ENCODE measurements at places on chromosomes 7 and 10. TPM values are rescaled to one million over a fixed set of nuclear protein-coding genes. Genes with fewer than 3 reads are reported as not detected.

The ABCB1 gene
- total RNA-seq, result 22.9 TPM

The TMEM196 gene
- not detected for total RNA-seq

DNA sequence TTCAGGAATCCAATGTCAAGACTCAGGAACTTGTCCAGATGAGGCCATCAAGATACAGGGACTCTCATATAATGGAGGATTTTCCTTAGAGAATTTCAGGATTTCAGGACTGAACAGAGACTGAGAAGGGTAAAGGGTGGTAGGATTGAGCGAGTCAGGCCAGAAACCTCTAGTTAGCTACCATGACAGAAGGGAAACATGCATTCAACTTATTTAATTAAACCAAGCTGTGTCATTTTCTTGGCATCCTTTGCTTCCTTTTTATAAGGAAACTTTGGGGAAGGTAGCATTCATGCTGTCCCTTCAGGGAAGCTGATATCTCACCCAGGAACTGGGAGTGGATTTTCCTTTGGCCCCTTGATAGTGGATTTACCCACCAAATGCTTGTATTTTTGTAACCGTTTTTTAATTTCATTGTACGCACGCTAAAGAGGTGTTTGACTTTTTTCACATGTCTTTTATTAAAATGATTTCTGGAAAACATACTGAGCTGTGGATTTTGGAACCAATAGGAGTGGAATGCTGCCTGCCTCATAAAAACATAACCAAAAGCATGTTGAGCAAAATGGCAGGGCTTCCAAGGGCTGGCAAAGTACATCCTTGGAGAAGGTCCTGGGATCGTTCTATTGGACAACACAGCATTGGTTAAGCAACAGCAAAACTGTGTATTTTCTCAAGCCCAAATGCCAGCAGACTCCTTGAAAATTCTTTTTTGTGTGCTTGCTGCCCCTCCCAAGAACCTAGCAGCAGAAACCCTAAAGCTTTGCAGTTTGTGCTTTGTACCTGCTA, 104.5 kb downstream of the CXCL12 start:
- no peak for DNase-seq

GRCh38 chr7:101015626-101016025, 4.3 kb upstream of the MUC17 start:
- no peak for DNase-seq

- no peak for DNase-seq
Observed at GRCh38 chr10:109019001-109019424, 904.3 kb downstream of the XPNPEP1 start.

DNA sequence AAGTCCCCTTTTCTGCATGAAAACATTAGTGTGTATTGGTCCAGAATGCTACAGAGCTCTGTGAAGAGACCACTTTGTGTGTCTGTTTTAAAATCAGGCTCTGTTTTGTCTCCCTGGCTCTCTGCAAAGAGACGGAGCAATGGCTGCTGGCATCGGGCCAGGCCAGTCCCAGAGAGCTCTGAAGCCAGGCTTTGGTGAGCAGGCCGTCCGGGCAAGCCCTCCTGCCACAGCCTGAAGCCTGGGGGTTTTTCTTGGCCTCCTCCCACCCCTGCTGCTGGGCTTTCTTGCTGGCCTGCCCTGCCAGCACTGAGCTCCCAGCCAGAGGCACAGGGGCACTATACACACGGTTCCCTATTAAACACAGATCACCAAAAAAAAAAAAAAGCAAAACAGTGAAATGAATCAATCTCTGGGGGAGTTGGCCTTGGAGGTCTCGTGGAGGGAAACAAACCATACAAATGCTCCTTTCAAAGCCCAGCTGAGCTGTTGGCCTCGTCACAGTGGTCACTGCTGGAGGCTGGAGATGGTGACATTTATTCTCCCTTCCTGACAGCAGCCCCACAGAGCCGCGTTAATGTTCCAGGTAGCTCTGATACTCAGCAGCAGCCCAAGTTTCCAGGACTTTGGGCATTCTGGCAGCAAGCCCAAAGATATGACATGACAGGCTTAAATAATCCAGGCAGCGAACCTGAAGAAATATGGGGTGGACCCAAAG, 237.2 kb downstream of the TCF7L2 start:
- no peak for DNase-seq

DNA sequence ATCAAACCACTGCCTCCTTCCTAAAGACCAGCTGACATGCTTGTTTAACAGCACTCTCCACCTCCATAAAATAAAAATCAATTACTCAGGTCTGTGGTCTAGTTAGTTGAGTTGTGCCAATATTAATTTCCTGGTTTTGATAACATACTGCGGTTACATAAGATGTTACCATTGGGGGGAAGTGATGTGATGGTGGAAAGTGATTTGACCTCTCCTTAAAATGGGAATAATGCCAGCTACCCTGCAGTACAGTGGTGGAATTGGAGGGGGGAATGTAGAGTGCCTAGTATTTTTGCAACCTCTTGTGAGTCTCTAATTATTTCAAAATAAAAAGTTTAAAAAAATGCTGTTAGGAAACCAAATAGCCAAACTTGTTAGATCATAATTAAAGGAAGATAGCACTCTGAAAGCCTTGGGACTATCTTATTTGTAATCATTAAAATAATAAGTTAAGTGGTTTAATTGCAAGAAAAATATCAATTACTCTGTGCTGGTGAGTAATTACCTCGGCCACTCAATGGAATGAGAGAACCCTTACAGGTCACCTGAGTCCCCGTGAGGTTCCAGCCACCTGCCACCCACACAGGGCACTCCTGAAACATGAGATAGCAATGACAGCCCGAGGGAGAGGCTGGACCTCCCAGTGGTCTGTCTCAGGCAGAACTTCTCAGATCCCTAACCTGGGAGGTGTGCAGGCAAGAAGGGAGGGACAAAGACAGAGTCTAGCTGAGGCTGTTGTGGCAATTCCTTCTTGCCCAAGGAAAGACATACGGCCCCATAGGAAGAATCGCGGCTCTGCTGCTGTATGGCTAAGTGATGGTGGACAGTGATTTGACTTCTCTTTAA, 94.1 kb downstream of the SH3PXD2A start:
- no peak for DNase-seq

- no peak for DNase-seq
Observed at GRCh38 chr10:49242604-49243003, 54.4 kb upstream of the TMEM273 start.

GRCh38 chr7:134457210-134457609, 1.7 kb downstream of the AKR1B1 start:
- DNase-seq, result no peak

DNA sequence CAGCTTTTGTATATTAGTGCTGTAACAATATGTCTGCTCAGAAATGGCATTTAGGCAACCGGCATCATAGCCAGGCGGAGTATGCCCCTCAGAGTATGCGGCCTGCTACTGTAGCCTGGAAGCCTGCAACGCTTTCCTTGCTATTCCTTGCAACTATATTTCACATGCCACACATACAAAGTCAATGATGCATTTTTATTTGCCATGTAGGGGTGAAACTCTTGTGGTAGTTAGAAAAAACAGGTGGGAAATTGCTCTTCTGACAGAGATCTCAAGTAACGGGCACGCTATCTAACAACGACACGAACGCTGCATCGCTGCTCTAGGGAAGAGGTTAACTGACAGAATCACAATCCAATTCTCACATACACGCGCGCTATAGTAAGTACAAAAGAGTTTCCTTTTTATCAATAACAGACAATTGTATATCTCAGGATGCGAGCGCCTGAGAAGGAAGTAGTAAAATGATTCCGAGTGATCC, 5.9 kb downstream of the EBF3 start:
- DNase-seq, result no peak

- DNase-seq, result no peak
Observed at GRCh38 chr7:42115795-42116194, 121.2 kb downstream of the GLI3 start.

GRCh38 chr7:81361769-81362312, 408.0 kb downstream of the HGF start:
- DNase-seq, result no peak

GRCh38 chr7:99290980-99291607, 18.5 kb downstream of the MYH16 start:
- DNase-seq, result no peak

DNA sequence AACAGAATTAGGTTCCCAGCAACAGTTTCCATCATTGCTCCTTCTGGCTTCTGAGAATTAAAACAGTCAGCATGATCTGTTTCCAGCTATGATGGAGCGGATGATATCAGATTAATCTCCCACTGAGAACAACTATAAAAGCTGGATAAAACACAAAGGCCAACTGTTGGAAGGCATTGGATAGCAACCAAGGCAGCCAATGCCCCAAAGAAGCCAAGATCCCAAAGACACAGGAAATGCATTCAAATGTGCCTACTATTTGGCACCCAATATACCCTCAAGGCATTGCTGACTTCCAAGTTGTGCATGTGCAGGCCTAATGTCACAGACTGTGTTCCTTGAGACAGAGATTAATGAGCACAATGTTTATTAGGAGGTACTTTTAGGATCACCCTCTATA, 259.3 kb downstream of the ARHGAP12 start:
- DNase-seq, result no peak

DNA sequence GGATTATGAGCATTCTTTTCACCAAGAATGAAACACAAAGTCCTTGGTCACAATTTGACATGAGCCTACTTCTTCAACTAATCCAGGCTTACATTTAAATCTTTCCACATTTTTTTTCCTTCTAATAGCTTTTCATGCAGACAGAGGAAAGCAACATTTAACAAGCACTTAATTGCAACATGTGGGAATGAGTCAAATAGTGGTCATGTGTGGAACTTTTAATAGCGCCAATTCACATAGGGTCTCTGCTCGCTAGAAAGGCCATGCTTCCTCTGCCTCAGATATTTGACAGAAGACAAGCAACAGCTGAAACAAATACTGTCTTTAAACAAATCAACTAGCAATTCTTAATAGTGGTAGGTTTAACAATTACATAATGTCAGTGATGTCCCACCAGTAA, 285.9 kb upstream of the ETV1 start:
- no peak for DNase-seq
